NCI-H187 (cell line): ENCODE measurements at places on chromosomes 7 and 10.
A peak's percentile ranks its signal among the peaks of the same experiment; 100 is the strongest.

DNA sequence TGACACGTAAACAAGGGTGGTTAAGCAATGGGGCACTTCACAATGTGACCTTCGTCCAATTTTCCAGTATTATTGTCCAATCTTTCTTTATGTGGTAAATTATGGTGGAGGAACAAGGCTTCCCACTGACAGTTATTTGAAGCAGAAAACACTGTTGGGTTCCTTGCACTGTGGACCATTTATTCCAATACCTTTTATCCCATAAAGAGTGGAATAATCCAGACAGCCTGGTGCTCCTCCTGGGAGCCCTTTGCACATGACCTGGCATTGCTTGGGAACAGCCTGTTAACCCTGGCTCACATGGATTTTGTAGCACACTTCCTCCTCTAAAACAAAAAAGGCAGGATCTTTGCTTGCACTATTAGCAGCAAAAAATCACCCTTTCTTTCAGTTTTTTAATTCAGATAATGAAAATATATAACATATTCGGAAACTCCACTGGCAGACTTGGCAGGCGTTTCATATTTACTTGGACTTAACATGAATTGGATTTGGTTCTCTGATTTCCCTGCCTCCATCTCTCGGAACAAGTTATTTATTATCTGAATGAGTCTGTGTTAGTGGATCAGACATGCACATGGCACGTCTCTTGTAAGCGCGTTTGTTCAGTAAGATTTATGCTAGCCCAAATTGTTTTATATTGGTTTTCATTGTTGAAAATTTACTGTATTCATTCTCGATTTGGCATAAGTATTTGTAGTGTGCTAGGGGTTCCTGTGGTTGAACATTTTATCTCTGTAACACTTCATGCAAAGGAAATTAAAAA, 59.3 kb downstream of the BMPER start:
- no peak for DNase-seq

DNA sequence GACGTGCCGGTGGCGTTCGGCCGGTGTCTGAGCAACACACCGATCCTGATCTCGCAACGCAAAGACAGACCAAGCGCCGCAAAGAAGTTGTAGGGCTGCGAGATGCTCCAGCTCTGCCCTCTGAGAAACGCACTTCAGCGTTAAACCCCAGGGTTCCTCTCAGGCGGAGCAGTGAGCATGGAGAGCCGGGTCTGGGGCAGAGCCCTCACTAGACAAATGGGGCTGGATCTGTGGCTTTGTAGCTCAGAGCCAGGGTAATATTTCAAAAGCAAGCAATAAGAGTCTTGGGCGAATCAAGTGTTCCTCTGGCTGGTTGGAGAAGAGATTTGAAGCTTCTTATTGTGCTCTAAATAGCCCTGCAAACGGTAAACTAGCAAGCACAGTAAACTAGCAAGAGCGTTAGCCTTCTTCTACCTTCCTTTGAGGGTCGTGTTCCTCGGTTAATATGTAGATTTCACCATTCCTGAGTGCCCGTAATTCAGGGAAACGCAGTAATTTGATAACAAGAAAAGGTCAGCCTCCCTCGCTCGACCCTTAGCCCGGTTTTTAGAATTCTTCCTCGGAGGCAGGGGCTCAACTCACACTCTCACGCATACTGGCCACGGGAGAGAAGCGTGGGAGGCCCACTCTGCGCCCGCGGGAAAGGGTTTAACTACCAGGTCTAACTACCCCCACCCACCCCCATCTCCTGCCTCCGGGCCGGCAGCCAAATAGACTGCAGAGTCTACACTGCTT, 6.7 kb downstream of the SKAP2 start:
- peak; percentile 62 for DNase-seq

DNA sequence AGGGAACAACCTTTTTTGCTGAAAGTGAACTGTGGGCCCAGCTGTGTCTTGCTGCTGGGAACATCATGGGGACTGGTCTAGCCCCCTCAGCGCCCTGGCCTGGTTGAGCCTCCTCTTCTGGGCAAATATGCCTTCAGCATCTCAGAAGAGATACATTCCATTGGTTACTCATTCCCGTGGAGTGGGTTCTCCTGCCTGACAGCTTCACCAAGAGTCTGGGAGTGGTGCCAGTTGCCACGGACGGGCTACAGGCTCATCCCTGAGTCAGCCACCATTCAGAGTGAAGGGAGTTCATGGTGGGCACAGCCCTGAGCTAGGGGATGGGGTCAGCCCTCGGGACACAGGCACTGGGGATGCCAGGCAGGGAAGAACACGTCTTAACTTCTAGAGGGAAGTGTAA, 81.9 kb downstream of the RAMP3 start:
- DNase-seq: no peak

DNA sequence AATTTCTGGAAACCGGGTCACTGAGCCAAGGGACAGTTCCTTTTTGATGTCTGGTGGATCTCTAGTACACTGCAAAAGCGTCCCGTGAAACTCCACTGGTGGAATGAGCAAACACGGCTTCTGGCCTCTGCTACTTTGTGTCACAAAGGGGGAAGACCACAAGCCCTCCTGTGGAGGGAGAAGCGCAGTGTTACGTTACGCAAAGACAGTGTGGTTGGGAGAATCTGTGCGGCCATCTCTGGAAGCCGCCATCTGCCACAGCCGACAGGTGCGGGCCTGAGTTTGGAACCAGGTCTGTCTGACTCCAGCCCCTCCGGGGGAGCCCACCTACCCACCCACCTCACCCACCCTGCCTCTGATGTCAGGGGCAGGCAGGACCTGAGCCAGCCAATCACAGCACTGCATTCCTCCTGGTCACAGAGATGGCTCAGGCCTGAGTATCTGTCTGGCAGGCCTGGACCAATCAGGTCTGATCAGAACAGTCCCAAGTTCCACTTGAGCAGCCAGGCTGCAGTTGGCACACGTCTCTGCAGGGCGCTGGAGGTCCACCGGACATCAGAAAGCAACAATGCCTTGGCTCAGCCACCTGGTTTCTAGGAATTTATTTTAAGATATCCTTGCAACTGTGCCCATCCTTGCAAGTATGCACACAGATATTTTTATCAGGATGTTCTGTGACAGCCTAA, 3.0 kb upstream of the CYP2W1 start:
- DNase-seq: no peak

DNA sequence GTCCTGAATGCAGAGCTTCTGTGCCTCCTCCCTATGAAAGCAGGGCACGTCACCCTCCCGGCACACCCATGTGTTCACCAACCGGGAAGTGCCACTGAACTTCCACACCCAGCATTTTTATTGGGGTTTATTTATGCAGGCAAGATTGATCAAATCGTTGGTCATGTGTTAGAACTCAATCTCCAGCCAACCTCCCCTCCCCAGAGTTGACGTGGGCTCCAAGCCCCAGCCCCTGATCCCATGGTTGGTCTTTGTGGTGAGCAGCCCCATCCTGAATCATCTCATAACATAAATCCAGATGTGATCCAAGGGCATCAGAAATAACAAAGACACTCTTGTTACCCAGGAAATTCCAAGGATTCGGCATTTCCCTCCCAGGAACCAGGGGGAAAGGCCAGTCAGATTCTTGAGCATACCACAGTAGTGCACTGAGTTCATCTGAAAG, 151.2 kb downstream of the TPST1 start:
- no peak for DNase-seq

- no peak for DNase-seq
Observed at GRCh38 chr10:1044964-1045363, 4.0 kb downstream of the IDI1 start.

- no peak for DNase-seq
Observed at GRCh38 chr7:108808549-108809266, 239.0 kb downstream of the DNAJB9 start.
